Smooth muscle cell of the coronary artery (primary cell): ENCODE measurements at places on chromosomes 3 and 15. TPM values are rescaled to one million over a fixed set of nuclear protein-coding genes. Genes with fewer than 3 reads are reported as not detected.

Gene TAMM41
- total RNA-seq, result 3.5 and 5.1 TPM in 2 replicates

Gene PEX5L
- 1.4 TPM in 1 of 2 replicates, not detected in the other for total RNA-seq

Gene ZMYND10
- 0.70 and 1.1 TPM in 2 replicates for total RNA-seq

Gene GAP43
- total RNA-seq, result 0.70 and 5.1 TPM in 2 replicates

Gene ALDH1L1
- under 0.01 and 0.08 TPM in 2 replicates for total RNA-seq

Gene FBXO40
- total RNA-seq, result not detected in 2 replicates

Gene SI
- total RNA-seq, result not detected in 2 replicates

Gene ATP2B2
- total RNA-seq, result not detected in 2 replicates

Gene RAD18
- 3.4 and 13.5 TPM in 2 replicates for total RNA-seq

Gene DISP2
- total RNA-seq, result under 0.01 and 0.12 TPM in 2 replicates

Gene SLC12A8
- 4.9 and 8.4 TPM in 2 replicates for total RNA-seq

Gene KIF7
- 10.7 and 13.2 TPM in 2 replicates for total RNA-seq

Gene SPTBN5
- 0.12 and 0.23 TPM in 2 replicates for total RNA-seq

Gene ANP32A
- total RNA-seq, result 49.6 and 50.9 TPM in 2 replicates

Gene RBM15B
- 17.6 and 30.9 TPM in 2 replicates for total RNA-seq

Gene FAM107A
- under 0.01 and 0.30 TPM in 2 replicates for total RNA-seq

Gene GPR149
- total RNA-seq, result not detected in 2 replicates

Gene STARD9
- 1.6 and 5.1 TPM in 2 replicates for total RNA-seq

Gene BTD
- 18.1 and 39.7 TPM in 2 replicates for total RNA-seq

Gene TTC23
- total RNA-seq, result 18.6 and 26.8 TPM in 2 replicates

Gene SPINK8
- not detected in 2 replicates for total RNA-seq

Gene IL12A
- 0.15 and 2.3 TPM in 2 replicates for total RNA-seq

Gene SHC4
- 0.47 and 4.1 TPM in 2 replicates for total RNA-seq

Gene SRGAP3
- 1.4 and 5.5 TPM in 2 replicates for total RNA-seq

Gene ANKDD1A
- total RNA-seq, result 3.2 and 15.3 TPM in 2 replicates

Gene IFT80
- total RNA-seq, result 33.0 and 36.7 TPM in 2 replicates

Gene CTXN2
- not detected in 2 replicates for total RNA-seq

Gene CPLX3
- total RNA-seq, result not detected in 2 replicates

Gene SLC38A3
- not detected in 2 replicates for total RNA-seq

Gene SLCO3A1
- 3.4 and 16.5 TPM in 2 replicates for total RNA-seq
